Spleen (tissue), 13 donors: ENCODE measurements at places on chromosomes 5 and 9.

GRCh38 chr9:91087462-91087759, 274.3 kb downstream of the AUH start:
- no peak for DNase-seq

DNA sequence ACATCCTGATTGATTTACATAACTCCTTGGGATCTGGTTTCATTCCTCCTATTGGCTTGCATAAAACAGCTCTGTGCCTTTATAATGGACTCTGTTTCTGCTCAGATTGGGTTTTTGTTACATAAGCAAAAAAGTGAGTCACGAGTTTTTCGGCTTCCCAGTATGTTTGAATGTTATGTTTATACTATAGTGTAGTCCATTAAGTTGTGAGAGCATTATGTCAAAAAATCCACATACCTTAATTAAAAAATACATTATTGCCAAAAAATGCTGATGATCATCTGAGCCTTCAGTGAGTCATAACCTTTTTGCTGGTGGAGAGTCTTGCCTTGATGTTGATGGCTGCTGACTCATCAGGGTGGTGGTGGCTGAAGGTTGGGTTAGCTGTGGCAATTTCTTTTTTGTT, 144.6 kb downstream of the CCDC171 start:
- DNase-seq = no peak

DNA sequence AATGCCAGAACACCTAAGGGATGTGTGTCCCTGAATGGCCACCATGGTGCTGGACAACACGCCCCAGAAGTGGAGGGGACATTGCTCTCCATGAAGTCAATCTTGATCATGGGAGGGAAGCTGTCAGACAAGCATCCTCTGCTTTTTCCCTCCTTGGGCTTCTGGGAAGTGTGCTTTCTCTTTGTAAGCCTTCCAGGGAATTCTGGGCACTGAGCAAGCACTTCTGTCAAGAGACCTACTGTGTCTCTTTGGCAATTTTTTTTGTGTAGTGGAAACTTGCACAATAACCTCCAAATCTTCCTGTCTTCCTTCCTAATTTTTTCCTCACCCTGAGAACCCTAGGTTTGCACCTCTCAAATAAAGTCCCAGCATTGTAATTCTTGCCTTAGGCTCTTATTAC, 132.0 kb downstream of the SEC61B start:
- DNase-seq = no peak

GRCh38 chr9:3308609-3309008, 217.2 kb downstream of the RFX3 start:
- DNase-seq = no peak

GRCh38 chr9:91949392-91949945, 559 bp downstream of the ROR2 start:
- no peak for DNase-seq

- DNase-seq = peak; percentile 42
These were observed 82.1 kb downstream of the AMBP start for GRCh38 chr9:113995963-113996362.

- peak; percentile 81 for DNase-seq
These were observed 7.0 kb downstream of the NOXA1 start for GRCh38 chr9:137429974-137430722.
